NB4 (cell line): ENCODE measurements at places on chromosomes 4 and X.
A peak's percentile ranks its signal among the peaks of the same experiment; 100 is the strongest.

GRCh38 chr4:56187688-56188087 lies 199.6 kb downstream of the AASDH start:
- DNase-seq, result no peak

- DNase-seq, result peak; percentile 46
Observed at GRCh38 chrX:37347420-37347819, 1.7 kb upstream of the PRRG1 start.

DNA sequence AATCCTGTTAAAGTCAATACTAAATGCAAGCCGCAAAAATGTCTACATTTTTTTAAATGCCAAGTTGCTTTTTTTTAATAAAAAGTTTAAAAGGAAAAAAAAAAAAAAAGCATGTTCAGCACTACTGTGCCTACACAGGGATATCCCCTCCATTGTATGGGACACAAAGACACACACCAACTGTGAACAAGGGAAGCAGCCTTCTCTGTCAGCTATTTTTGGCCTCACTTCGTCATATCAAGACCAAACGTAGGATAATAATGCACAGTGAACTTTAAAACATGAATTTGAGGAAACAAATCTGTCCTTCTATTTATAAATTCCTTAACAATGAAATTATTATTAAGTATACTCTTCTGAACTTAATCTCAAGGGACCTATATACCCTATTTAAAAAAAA lies 4.4 kb downstream of the FBXW7 start:
- DNase-seq, result no peak

DNA sequence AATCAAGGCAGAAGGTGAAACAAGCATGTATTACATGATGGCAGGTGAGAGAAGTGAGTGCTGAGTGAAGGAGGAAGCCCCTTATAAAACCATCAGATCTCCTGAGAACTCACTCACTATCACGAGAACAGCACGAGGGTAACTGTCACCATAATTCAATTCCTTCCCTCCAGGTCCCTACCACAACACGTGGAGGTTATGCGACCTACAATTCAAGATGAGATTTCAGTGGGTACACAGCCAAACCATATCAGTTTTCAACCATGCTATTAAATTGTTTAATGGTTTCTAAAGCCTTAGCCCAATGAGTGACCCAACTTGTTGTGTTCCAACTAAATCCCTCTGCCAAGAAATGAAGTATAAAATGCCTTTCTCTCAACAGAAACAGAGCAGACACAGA lies 519.8 kb downstream of the GBA3 start:
- no peak for DNase-seq

DNA sequence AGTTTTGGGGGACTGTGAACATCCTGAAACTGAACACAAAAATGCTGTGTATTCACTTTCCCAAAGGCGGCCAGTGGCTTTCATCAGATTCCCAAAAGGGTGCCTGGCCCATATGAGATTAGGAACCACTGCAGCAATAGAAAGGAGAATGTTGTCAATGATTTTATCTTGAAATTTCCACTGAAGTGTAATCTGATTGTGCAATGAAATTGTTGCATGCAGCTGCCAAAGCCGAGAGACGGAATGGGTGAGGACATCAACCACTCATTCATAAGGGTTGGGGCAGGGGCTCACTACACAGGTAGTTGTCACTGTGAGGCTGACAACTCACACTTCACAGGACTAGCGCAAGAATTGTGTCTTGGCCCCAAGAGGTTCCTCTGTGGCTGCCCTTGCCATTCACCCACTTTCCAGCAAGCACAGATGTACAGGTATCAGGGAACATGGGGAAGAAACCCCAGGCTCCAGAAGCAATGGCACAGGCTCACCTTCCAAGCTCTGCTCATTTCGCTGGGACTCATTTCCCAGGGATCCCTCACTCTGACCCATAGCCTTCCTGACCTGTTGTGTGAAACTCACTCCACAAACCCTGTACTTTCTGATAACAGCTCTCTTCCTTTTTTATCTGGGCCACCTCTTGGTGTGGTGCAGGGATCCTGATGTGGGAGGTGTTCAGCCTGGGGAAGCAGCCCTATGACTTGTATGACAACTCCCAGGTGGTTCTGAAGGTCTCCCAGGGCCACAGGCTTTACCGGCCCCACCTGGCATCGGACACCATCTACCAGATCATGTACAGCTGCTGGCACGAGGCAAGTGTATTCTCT lies 48.8 kb downstream of the BMX start:
- DNase-seq, result peak; percentile 9

DNA sequence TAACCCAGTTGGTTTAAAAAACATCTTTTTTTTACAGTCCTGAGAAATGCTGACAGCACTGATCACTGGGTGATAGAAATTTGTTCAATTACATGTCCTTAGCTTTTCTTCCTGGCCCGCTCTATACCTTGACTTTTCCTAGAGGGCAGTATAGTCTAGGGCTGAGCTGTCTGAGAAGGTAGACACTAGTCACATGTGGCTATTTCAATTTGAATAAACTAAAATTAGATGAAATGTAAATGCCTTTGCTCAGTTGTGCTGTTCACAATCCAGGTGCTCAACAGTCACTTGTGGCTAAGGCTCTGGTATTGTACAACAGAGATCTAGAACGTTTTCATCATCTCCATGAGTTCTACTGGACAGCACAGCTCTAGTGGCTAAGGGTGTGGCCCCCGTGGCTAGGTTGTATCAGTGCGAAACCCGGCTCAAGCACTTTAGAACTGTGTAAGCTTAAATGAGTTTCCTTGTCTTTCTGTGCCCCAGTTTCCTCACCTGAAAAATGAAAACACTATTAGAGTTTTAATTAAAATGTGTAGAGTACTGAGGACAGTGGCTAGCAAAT lies 111.6 kb upstream of the WDR17 start:
- DNase-seq, result peak; percentile 8

- no peak for DNase-seq
Observed at GRCh38 chr4:138275216-138275615, 33.1 kb upstream of the SLC7A11 start.

DNA sequence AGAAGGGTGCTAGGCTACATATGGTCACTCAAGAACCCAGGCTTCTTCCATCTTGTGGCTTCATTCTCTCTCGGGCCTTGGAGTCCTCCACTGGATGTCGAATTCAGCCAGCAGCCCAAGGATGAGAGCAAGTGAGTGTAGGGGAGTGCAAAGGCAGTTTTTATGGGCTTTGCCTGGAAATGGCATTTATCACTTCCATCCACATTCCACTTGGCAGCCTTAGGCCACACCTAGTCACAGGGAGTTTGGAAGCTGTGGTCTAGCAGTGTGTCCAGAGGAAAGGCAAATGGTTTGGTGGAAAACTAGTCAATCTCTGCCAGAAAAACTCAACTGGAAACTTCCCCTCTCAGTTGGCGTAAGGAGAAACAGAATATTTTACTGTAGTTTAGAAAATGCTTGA lies 59.0 kb downstream of the NHS start:
- no peak for DNase-seq

GRCh38 chrX:11954176-11954575 lies 184.1 kb upstream of the FRMPD4 start:
- no peak for DNase-seq

- no peak for DNase-seq
Observed at GRCh38 chr4:185317880-185318279, 77.8 kb downstream of the LRP2BP start.

DNA sequence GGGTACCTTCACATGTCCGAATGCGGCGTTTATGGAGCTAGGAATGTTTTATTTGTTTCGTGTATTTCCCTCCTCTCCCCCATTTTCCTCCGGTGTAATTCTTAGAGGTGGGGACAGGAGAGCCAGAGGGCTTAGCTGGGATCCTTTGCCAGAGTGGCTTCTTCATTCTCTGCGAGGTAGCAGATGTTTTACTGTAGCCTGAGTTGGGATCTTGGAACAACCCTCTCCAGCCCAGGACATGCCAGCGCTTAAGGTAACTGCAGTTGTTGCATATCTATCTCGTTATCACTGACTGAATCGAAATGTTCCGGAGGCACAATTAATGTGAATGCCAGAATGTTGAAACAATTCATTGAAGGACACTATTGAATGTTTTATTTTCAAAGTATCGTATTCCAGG lies 59.0 kb upstream of the DYNLT3 start:
- DNase-seq, result no peak

GRCh38 chrX:50067435-50068284 lies 133.1 kb downstream of the AKAP4 start:
- DNase-seq, result no peak

- no peak for DNase-seq
Observed at GRCh38 chrX:131187206-131187605, 101.9 kb downstream of the IGSF1 start.

- no peak for DNase-seq
Observed at GRCh38 chrX:128250621-128251020, 198.4 kb upstream of the ACTRT1 start.

DNA sequence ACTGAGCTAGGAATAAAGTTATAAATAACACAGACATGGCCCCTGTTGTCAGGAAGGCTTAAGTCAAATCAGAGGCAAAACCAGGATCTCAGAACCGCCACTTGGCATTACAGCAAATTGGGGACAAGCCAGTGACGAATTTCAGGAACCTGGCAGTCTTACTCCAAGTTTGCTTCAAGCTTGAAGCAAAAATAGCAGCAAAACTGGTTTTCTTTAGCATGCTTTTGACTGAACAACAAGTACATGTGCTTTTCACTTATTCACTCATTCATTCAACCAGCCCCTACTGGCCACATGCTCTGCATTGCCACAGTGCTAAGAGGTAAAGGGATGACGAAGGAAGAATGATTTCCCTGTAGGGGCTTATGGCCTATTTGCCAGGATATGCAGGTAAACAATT lies 253.9 kb upstream of the PPARGC1A start:
- no peak for DNase-seq

DNA sequence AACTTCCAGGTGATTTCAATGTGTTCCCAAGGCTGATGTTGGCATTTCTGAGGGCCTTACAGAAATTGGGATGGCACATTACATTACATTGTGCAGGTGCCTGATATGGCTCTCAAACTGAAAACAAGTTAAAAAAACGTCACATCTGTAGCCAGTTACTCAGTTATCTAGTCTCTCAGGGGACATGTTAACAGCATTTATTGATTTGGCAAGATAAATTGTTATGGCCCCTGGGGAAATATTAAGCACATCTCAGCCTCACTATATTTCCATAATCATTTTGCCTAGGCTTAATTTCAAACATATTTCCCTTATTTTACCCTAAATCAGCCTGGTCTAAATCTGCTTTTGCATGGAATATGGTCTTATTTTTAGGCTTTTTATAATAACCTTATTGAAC lies 290.0 kb downstream of the IL15 start:
- DNase-seq, result no peak

- DNase-seq, result no peak
Observed at GRCh38 chr4:129350834-129351721, 255.1 kb downstream of the C4orf33 start.

- DNase-seq, result peak; percentile 3
Observed at GRCh38 chr4:71141125-71141524, 147.7 kb downstream of the DCK start.

- no peak for DNase-seq
Observed at GRCh38 chr4:99330648-99331047, 9.4 kb upstream of the ADH1B start.

DNA sequence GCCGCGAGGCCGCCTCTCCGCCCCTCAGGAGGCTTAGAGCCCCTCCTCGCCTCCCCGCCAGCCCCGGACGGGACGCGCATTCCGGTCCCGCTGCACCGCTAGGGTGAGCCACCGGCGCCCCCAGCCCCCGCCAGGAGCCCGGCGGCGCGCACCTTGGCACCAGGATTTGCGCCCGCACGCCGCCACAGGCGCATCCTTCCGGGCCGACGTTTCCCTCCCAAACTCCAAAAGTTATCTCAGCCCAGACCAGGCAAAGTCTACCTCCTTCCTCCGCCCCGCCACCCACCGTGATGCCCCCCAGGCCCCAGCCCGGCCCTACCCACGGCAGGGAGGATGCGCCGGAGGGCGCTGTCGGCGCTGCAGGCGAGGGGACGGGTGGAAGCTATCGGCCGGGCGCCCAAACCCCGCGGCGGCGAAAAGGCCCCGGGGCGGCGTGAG lies 538 bp downstream of the SCML2 start:
- DNase-seq, result peak; percentile 47

DNA sequence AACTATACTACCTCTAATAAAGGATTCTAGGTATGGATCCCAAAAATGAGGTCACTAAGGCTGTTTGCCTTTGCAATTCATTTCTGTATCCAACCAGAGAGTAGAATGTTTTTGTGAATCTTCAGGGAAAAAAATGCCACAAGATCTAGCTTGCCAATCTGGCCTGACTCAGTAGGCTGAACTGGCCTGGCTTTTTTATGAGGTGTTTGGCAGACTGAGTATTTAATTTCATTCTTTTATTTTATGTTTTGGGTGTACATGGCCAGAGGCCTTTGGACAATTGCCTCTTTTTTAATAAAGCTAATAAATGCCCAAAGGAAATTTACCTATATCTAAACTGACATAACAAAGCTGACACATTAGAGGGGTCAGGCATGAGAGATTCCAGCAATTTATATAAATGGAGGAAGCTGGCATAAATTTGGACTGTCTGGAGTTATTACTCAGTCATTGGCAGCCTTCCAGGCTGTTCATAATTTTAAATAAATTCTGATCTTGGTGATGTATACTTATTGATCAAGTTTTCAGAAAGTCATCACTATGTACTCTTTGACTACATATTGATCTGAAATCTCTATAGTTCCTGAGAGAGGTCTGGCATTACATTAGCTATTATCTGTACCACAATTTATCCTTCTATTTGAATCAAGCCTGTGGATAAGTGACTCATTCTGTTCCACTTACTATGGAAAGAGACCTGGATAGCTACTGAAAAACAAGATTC lies 376.4 kb upstream of the NOCT start:
- no peak for DNase-seq

DNA sequence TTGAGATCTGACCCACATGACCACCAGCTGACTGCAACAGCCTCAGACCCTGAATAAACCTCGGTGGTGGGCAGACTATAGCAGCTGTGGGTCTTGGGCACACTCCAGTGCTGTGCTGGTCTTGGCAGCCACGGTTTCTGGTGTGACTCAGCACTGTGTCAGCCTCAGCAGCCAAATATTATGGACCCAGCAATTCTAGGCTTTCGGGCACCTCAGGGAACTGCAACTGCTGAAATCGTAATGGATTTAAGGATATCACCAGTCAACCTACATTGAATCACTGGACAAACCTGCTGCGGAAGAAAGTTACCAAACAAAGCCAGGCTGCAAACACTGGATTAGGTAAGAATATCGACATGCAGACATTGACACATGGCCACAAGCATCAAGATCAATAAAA lies 10.5 kb upstream of the UBE2NL start:
- DNase-seq, result no peak

GRCh38 chrX:110791071-110791470 lies 4.5 kb downstream of the CHRDL1 start:
- DNase-seq, result no peak

GRCh38 chr4:127686658-127687057 lies 43.5 kb upstream of the SLC25A31 start:
- DNase-seq, result no peak

DNA sequence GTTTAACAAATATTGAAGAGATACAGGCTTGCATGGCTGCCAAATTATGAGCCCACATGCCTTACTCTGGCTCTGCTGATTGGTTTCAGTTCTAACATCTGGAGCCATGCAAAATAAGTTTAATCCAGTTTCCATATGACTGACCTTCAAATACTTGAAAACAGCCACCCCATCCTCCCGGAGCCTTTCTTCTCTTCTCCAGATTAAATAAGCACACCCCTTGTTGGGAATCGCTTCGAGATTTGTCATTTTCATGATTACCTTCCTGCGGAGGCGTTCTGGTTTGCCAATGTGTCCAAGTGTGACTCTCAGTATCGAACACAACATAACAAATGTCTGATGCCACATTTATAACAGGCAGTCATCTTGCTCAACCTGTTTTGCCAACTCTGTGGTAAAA lies 101.6 kb upstream of the JADE1 start:
- DNase-seq, result no peak

GRCh38 chrX:100297728-100298127 lies 112.3 kb downstream of the PCDH19 start:
- no peak for DNase-seq
